Activated naive CD4-positive, alpha-beta T cell treated with anti-CD3 and anti-CD28 coated beads, Interleukin-2, amount 10 ng/mL, durations not matched to agents 7 days and 5 days (primary cell): ENCODE measurements at places on chromosomes 3 and 15.

- no peaks in the 10 kb centered on the region for H3K27me3 ChIP-seq
- no peaks in the 10 kb centered on the region for H3K4me1 ChIP-seq
- no peak overlapping the region for H3K4me3 ChIP-seq
- no peak overlapping the region for H3K27ac ChIP-seq
- no peaks in the 10 kb centered on the region for H3K36me3 ChIP-seq
Measured at GRCh38 chr15:61264986-61265385, 35.9 kb upstream of the RORA start.

DNA sequence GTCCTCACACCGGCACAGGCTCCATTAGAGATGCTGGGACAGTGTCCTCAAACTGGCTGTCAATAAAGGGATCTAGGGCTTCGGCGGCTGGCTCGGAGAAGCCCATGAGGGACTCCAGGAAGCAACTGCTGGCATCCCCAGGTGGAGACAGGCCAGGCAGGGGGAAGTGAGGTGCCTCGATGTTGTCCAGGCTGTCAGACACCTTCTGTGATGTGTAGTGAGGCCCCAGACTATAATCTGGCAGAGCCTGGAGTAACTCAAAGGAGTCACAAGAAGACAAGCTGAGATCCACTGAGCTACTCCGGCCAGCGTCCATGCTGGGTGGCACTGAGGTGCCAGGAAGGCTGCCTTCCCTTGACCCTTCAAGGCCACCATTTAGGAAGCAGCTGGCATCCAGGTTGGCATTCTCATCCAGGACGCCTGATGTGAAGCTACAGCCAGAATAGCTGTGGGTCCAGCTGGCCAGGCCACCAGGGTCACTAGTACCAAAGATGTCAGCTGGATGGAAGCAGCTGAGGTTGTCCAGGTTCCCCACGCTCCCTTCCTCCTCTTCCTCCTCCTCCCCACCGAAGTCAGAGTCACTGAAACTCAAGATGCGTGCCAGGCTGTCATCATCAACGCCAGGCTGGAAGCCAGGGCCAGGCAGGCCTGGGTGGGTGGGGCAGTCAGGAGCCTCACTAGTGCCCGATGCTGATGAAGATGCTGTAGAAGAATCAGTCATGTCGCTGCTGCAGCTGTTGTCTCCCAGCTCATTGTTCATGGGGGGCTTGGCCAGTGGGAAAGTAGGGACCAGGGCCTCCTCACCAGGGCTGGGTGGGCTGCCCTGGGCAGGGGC is 10.1 kb downstream of the CSRNP1 start:
- no peak overlapping the region for H3K27ac ChIP-seq
- no peaks in the 10 kb centered on the region for H3K27me3 ChIP-seq
- DNase-seq: no peak
- H3K36me3 ChIP-seq: peaks cover 64% of the 10 kb centered on the region
- H3K4me3 ChIP-seq: no peak overlapping the region

DNA sequence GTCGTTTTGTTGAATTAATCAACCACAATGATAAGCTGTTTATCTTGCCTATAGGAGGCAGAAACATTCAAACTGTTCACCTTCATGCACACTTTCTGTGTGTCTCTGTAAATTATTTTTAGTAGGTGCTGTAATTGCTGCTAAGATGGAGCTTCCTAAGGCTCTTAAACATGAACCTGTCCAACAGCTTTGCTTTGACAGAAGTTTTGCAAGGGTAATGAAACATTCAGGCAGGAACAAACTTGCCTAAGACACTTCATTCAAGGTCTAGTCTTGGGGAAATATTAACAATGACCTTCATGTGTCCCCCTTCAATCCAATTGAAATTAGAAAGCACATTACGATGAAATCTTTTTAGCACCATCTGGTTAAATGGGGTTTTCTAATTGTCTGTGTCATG is 156.1 kb downstream of the DIPK2A start:
- H3K27me3 ChIP-seq: peaks cover 4% of the 10 kb centered on the region
- no peaks in the 10 kb centered on the region for H3K4me1 ChIP-seq
- H3K27ac ChIP-seq: no peak overlapping the region
- H3K4me3 ChIP-seq: no peak overlapping the region
- DNase-seq: no peak

DNA sequence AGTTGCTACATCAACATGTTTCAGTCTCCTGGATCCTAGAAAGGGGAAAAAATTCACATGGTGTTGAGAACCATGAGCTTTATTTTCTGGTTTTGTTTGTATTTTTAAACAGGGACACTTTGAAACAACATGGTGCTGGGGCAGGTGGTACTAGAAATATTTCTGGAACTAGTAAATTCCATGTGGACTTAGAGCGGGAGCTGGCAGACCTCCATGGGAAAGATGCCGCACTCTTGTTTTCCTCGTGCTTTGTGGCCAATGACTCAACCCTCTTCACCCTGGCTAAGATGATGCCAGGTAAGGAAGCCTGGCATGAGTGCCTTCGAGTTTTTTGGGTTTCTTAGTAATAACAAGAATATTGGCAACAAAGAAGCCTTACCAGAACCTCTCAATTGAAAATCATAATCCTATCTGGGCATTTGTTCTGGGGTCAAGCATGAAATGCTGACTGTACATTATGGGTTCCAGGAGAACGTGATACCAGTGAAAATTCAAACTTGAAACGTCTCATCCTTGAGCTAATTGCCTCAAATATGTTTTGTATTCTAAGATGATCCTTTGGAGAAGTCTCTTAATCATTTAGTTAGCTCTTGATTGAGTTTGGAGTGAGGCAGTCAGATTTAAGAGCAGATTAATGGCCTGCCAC is 7.9 kb downstream of the ALAS1 start:
- peaks cover 38% of the 10 kb centered on the region for H3K4me1 ChIP-seq
- no peak for DNase-seq
- no peak overlapping the region for H3K4me3 ChIP-seq
- H3K36me3 ChIP-seq: peaks cover 77% of the 10 kb centered on the region
- peak overlapping the region; percentile 25 for H3K27ac ChIP-seq

- H3K4me3 ChIP-seq: no peak overlapping the region
- peaks cover 39% of the 10 kb centered on the region for H3K4me1 ChIP-seq
- H3K27me3 ChIP-seq: peaks cover 14% of the 10 kb centered on the region
- H3K36me3 ChIP-seq: peaks cover 30% of the 10 kb centered on the region
- no peak overlapping the region for H3K27ac ChIP-seq
Measured at GRCh38 chr3:23913873-23914743, 2.7 kb downstream of the NKIRAS1 start.

DNA sequence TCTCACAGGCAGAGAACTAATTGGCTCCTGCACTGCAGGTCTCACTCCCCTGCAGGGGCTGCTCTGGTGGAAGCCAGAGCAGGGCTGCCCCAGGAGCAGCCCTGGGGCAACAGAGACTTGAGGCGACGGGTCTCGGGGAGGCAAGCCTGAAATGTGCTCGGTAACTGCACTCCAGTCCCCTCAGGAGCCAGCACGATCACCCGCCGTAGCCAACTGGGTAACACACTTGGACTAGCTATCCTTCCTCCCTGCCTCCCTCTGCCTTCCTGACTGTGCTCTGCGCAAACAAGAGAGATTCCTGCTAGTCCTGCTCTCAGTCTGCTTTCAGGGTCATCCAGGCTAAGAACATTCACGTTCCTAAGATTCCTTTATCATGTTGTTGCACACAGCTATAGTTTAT is 140.7 kb upstream of the NSMCE3 start:
- no peak overlapping the region for H3K27ac ChIP-seq
- H3K27me3 ChIP-seq: no peaks in the 10 kb centered on the region
- no peaks in the 10 kb centered on the region for H3K36me3 ChIP-seq
- no peak for DNase-seq
- H3K4me3 ChIP-seq: no peak overlapping the region

- no peak overlapping the region for H3K4me3 ChIP-seq
- H3K36me3 ChIP-seq: no peaks in the 10 kb centered on the region
- H3K27ac ChIP-seq: no peak overlapping the region
- H3K4me1 ChIP-seq: no peaks in the 10 kb centered on the region
- DNase-seq: peak; percentile 20
- no peaks in the 10 kb centered on the region for H3K27me3 ChIP-seq
Measured at GRCh38 chr3:81910244-81910852, 148.9 kb upstream of the GBE1 start.

- H3K27me3 ChIP-seq: no peaks in the 10 kb centered on the region
- no peak for DNase-seq
- H3K4me3 ChIP-seq: no peak overlapping the region
- H3K27ac ChIP-seq: no peak overlapping the region
- no peaks in the 10 kb centered on the region for H3K4me1 ChIP-seq
Measured at GRCh38 chr3:85007195-85008094, 48.7 kb downstream of the CADM2 start.

DNA sequence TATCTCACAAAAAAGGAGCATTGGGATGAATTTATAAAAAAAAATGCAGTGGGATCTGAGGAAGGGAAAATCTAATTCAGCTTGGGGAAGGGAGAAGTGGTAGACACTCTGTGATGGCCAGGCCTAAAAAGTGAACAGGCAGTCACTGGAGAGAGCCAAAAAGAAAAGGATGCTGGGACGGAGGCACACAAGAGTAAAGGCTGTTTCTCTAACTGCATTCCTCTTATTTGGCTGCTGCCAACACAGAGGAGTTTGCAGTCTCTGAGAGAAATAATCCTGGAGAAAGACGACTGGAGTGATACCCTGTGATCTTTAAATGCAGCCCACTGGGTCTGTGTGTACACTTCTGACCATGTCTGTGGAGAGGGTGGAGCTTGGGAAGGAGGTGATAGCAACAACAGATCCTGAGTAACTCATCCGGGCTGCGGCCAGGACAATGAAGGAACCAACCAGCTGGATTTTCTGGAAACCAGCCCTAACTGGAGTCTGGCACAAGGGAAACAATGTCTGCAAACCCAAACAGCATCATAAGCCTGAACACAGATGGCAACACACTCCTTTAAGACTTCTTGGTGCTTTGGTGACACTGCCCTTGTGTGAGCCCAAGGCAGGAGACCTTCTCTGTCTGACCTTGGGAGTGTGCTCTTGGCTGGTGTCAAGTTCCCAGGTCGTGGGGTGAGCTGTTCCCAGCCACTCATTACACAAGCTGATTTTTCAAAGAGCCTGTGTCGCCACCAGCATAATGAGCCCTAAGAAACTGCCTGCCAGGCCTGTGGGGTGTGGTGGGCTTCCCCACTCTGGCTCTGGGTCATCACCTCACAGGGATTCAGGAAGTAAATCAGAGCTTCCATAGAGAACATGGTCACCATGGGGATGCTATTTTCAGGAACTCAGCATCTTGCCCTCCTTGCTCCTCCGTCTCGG is 8.0 kb downstream of the FYCO1 start:
- H3K27ac ChIP-seq: no peak overlapping the region
- H3K27me3 ChIP-seq: no peaks in the 10 kb centered on the region
- H3K4me1 ChIP-seq: peaks cover 36% of the 10 kb centered on the region
- H3K36me3 ChIP-seq: peaks cover 68% of the 10 kb centered on the region

DNA sequence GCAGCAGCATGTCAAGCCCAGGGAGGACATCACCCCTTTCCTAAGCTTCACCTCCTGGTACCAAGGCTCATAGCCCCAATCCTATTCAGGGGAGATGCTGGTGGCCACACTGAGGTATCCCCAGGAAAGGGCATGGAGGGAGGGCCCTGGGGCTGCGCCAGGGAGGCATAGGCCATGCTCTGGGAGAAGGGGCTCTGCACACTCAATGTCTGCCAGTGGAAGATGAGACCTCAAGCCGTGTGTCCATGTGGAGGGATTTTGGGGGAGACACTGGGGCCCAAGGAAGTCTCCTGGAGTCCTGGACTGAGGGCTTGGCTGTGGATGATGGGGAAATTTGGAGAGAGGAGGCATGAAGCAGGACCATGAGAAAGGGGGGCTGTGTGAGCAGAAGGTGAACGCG is 21.2 kb upstream of the PRR23E start:
- H3K4me1 ChIP-seq: no peaks in the 10 kb centered on the region
- no peaks in the 10 kb centered on the region for H3K36me3 ChIP-seq
- H3K27me3 ChIP-seq: peaks cover 12% of the 10 kb centered on the region
- no peak overlapping the region for H3K4me3 ChIP-seq

- peak overlapping the region; percentile 88 for H3K4me3 ChIP-seq
- peak overlapping the region; percentile 86 for H3K27ac ChIP-seq
- H3K27me3 ChIP-seq: no peaks in the 10 kb centered on the region
- DNase-seq: peak; percentile 56
- H3K4me1 ChIP-seq: peaks cover 14% of the 10 kb centered on the region
Measured at GRCh38 chr3:142028243-142028777, 121.0 kb downstream of the TFDP2 start.

DNA sequence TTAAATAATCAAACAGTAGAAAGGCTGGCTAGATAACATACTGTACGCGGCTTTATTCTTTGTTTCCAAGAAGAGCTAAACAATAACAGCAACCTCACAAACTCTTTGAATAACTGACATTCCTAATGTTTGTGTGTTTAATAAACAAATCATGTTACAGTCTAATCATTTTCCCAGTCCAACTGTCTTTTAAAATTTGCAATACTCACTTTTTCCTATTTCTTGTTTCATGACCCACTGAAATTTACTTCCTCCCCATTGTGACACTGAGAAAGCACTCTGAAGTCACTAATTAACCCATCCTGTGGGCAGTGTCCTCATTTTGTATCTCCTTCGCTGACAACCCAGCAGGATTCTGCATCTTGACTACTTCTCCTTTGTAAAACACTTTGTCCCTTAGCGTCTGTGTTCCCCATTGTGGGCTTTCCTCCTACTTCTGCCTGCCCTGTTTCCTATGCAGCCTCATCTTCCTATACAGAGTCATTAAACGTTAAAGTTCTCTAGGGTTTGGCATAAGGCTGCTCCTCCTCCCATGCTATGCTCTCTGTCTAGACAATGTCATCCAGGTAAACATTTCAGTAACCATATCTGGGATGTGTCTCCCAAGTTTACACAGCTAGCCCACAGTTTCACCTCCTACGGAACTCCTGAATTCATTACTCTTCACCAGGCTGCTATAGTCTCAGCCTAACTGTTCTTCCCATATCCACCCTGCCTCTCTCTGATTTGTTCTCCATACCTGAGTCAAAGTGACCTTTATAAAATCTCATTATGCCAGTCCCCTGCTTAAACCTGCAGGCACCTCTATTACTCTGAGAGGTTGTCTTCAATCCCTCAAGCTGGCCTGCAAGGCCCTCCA is 148.9 kb downstream of the GREM1 start:
- no peaks in the 10 kb centered on the region for H3K36me3 ChIP-seq
- no peaks in the 10 kb centered on the region for H3K4me1 ChIP-seq
- no peak overlapping the region for H3K4me3 ChIP-seq
- DNase-seq: no peak
- no peaks in the 10 kb centered on the region for H3K27me3 ChIP-seq
